ENCODE measurements at places on chromosomes 1 and 21. TPM values are rescaled to one million over a fixed set of nuclear protein-coding genes. Genes with fewer than 3 reads are reported as not detected.
A peak's percentile ranks its signal among the peaks of the same experiment; 100 is the strongest.

DNA sequence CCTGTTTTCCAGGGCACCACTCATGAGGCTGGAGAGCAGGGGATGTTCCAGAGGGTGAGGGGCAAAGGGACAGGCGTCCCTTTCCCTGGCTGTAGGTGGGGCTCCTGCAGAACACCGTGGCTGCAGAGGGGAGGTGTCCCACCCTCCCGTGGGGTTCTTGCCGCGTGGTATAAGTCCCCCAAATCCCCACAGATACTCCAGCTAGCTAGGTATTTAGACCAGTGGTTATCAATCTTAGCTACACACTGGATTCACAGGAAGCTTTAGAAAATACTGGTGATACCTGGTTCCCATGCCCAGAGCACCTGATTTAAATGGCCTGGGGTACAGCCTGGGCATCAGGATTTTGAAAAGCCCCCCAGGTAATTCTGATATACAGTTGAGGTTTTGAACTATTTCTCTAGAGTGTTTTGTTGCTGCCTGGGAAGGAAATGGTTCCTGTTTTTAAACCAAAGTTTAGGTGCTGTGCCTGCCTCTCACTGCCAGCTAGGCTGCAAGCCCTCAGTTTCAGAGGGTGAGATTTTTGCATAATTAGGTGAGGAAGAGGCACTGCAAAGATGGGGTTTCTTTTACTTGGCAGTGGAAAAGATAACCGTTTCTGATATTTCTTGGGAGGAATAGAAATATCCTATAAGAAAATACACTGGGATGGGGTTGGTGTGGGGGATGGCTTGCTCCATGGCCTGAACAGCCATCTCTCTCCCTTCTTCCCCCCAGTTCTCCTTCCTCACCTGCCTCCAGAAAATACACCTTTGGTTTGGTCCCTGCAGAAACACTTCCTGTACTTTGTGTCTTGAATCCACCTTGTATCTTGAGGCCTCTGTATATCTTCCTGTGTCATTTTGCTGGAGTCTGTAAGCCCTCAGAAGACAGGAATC, 51.7 kb downstream of the RASSF5 start:
- H3K27me3 ChIP-seq, result no peaks in the 10 kb centered on the region
- peaks cover 66% of the 10 kb centered on the region for H3K4me1 ChIP-seq
- peaks cover 66% of the 10 kb centered on the region for H3K36me3 ChIP-seq
- peak overlapping the region; percentile 97 for H3K4me3 ChIP-seq
- DNase-seq, result no peak

DNA sequence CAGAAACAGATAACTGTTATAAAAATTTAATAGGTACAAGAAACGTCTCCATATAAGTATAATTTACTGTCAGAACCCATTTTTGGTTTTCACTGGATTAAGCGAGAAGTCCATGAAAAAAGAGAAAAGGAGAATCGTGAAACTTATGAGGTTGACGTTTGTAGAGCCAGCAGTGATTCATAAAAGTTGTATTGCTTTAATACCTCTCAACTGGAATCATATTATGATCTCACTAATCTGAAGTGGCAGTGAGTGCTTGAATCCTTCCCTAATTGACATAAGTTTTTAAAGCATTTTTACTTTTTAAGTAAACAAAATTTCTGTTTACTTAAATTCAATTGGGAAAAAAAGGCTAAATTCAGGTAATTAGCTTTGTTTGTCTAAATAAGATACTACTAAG, 315.3 kb downstream of the TPR start:
- H3K27me3 ChIP-seq, result no peaks in the 10 kb centered on the region

DNA sequence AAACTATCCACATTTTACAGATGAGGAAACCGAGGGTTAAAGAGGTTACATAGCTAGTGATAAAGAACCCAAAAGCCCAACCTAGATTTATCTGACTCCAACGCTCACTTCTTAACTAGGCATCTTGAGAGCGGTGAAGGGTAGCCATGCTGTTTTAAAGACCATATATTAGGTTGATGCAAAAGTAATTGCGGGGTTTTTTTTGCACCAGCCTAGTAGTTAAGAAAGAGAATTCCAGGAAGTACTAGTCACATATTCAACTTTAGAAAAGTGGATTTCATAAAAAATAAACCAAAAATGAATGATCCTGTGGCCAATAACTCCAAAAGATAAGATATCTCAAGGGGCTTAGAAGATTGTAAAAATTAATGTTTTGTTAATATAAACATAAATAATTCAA, 162.1 kb downstream of the GLUL start:
- H3K27ac ChIP-seq, result no peak overlapping the region
- no peaks in the 10 kb centered on the region for H3K4me1 ChIP-seq
- no peak overlapping the region for H3K4me3 ChIP-seq
- no peak for DNase-seq

DNA sequence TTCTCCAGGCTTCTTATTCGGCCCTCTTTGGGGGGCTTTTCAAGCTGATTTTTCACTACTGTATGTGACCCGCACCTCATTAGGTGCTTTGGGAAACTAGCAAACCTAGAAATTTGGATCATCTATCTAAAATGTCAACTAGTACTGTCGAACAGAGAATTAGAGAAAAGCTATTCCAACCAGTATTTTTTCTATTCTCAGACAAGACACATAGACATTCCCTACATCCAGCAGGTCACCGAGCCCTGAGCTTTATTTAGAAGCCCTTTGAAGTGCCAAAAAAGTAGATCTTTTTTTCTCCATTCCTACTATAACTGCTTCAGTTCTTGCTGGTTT, 310 bp upstream of the SSR2 start:
- no peak for DNase-seq
- H3K27me3 ChIP-seq, result no peaks in the 10 kb centered on the region
- H3K4me1 ChIP-seq, result peaks cover 25% of the 10 kb centered on the region
- H3K4me3 ChIP-seq, result peak overlapping the region; percentile 98
- H3K27ac ChIP-seq, result peak overlapping the region; percentile 91
- H3K36me3 ChIP-seq, result peaks cover 25% of the 10 kb centered on the region

Gene ADGRL2
- not detected for total RNA-seq

Gene RNU1-1
- 1,390 TPM for total RNA-seq

Gene FBXO2
- total RNA-seq, result 2.5 TPM

All from activated CD4-positive, alpha-beta memory T cell treated with anti-CD3 and anti-CD28 coated beads for 36 hours (primary cell).